Stimulated activated CD4-positive, alpha-beta T cell treated with anti-CD3 and anti-CD28 coated beads, Interleukin-15, amount 100 ng/mL, for 1 hour (primary cell): ENCODE measurements at places on chromosomes 7 and 10.

- no peak for DNase-seq
These were observed 424.9 kb upstream of the AUTS2 start for GRCh38 chr7:69173341-69173740.

DNA sequence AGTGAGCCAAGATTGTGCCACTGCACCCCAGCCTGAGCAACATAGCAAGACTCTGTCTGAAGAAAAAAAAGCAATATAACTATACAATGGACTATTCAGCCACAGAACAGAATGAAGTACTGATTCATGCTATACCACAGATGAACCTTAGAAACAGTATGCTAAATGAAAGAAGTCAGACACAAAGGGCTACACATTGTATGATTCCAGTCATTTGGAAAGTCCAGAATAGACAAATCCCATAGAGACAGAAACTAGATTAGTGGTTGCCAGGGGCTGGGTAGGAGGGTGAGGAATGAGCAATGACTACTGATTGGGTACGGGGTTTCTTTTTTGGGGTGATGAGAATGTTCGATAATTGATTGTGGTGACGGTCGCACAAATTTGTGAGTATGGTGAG lies 9.6 kb upstream of the CFAP70 start:
- DNase-seq = no peak

- DNase-seq = no peak
These were observed 12.4 kb upstream of the WDR86 start for GRCh38 chr7:151422212-151422611.

DNA sequence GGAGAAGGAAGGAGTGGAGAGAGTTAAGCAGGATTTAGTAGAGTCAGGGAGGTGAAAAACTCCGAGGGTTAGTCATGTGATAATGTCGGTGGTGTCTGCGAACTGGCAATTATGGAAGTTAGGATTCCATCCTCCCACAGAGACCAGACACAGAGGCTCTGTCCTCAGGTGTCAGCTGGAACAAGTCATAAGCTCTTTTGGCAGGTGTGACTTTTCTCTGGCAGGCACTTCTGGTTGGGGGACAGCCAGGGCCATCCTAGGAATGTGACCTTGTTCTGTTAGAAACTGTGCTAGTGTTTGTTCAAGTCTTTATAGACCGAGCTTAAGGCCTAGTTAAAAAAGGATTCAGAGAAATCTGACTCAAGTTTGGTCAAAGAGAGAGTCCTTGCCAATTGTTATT lies 371.0 kb downstream of the DPP6 start:
- DNase-seq = no peak

DNA sequence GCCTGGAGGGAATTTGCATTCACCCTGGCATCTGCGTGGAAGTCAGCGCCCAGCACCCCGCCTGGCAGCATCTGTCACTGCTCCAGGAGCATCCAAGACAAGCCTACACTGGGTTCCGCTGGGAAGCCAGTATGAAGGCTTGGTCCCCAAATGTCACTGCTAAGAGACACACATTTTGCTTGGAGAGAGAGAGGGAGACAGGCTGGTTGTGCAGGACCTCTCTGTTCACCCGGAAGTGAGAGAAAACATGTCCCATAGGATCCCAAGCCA lies 119.5 kb downstream of the SEC23IP start:
- DNase-seq = no peak

GRCh38 chr10:11772575-11773288 lies 30.6 kb downstream of the ECHDC3 start:
- no peak for DNase-seq

- DNase-seq = no peak
These were observed 20.4 kb upstream of the GOT1 start for GRCh38 chr10:99450624-99451498.

DNA sequence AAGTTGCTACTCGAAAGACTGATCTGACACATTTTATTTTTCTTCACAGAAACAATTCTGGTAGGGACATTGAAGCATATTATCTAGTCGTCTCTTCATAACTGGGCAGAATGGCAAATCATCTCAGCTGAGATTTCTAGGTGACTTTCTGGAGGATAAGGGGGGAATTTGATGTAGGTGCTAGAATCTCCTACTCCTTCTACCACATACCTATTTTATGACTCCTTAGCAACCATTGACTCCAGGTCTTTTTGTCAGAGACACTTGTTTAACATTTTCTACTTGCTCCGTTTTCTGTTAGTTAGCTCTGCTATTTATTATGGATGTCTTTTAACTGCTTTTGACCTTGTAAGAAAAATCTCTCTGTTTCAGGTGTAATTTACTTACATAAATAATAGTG lies 380.9 kb upstream of the SEMA3C start:
- no peak for DNase-seq

- no peak for DNase-seq
These were observed 553.3 kb downstream of the TFEC start for GRCh38 chr7:115477193-115477651.

DNA sequence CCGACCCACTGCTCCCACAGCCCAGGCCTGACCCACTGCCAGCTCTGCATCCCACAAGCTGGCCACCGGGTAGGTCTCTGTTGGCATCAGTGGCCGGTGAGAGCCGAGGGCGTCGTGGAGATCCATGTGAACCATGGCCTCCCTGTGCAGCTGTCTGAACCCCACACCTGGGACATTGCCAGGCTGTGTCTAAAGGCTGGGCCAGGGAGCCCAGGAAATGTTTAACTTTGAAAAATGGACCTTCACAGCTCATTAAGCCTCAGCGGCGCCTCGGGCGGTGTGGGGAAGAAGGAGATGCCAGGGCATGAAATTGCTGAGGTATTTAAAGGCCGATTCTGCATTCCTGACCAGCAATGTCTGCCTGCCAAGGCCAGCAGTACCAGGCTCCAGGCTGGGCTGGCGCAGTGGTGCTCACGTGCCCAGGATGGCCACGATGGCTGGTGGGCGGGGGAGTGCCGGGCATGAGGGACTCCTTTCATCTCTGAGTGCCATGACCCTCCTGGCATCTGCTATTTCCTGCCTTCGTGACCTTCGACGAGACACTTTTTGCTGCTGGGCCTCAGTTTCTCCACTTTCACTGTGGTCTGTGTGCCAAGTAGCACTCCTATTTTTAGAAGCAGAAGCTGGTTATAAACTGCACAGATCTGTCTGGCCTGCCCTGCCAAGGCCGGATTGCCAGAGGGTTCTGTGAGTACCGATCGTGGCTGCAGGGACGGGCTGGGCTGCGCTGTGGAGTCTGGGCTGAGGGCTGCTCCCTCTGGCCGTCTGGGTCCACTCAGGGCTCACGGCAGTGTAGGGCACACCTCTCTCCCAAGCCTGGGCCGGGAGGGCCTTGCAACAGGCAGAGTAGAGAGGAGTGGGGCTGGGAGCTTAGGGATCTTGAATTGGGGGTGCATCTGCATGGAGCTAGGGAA lies 21.8 kb downstream of the ELFN1 start:
- no peak for DNase-seq

DNA sequence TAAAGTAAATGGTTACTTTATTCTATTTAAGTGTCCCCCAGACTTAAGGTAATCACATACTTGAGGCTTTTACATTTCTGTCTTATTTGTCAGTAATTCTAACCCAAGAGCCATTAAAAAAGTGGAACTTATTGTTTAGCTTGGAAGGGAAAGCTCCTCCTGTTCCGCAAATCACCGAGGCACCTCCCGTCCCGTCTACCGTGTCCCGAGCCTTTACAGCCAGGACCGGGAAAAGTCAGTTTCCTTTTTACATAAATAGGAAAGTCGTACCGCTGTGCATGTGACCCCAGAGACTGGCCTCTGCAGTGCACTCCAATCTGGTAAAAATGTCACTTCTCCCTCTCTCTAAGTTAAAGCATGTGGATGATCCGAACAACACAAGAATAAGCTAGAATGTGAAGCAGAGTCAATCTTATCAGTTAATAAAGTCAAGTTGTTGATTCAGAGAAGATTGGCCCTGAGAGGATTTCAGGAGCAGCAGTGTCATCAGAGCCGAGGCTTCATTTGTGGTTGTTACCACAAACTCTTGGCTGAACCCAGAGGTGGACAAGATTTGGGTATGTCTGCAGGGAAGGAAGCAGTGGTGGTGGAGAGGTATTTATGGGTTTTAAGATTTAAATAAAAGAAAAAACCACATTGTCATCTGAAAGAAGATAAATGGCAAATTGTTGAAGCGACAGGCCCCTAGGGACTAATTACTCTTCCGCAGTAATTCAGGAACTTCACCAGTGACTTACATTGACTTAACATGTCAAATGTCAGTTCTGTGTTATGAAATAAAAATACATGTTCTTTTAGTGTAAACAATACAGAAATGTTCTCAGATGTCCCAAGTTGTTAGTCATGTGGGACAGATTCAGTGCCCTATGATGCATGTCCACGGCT lies 316.6 kb upstream of the ZNF32 start:
- DNase-seq = no peak

GRCh38 chr7:45039106-45039505 lies 39.1 kb downstream of the CCM2 start:
- DNase-seq = no peak

DNA sequence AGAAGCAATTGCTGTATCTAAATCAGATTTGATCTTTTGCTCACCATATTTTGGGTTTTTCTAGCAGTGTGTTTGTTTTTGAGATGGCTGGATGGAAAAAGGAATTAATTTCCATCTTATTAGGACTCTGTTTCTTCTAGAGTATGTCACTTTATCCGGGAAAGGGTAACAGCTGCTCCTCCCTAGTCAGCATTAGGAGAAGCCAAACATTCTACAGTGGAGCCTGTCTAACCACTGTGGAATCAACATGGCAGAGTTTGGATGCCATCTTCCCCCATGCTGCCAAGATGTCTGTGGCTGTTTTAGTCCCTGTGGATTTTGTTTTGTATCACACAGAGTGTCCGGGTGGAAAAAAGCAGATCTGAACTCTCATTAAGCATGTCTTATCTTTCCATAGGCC lies 16.0 kb upstream of the LMOD2 start:
- DNase-seq = no peak
